ENCODE measurements at places on chromosomes 2 and 18.

DNA sequence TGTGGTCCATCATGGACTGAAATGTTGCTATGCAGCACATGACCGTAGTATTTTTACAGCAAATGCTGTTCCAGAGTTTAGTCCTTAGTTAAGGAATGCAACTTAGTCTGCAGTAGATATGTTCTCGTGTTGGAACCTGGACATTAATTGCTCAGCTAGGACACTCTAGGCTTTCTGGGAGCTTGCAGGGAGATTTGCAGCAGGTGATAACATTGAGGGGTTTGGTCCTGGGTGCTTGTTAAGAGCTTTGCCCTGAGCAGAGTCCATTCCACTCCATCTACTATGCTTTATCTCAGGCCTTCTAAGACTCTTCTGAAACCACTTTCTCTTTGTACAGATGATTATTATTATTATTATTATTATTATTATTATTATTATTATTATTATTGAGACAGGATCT lies 27.1 kb downstream of the DRC1 start:
- DNase-seq = no peak

- DNase-seq = no peak
Observed at GRCh38 chr2:52429171-52429570, 1338.4 kb upstream of the CHAC2 start.

DNA sequence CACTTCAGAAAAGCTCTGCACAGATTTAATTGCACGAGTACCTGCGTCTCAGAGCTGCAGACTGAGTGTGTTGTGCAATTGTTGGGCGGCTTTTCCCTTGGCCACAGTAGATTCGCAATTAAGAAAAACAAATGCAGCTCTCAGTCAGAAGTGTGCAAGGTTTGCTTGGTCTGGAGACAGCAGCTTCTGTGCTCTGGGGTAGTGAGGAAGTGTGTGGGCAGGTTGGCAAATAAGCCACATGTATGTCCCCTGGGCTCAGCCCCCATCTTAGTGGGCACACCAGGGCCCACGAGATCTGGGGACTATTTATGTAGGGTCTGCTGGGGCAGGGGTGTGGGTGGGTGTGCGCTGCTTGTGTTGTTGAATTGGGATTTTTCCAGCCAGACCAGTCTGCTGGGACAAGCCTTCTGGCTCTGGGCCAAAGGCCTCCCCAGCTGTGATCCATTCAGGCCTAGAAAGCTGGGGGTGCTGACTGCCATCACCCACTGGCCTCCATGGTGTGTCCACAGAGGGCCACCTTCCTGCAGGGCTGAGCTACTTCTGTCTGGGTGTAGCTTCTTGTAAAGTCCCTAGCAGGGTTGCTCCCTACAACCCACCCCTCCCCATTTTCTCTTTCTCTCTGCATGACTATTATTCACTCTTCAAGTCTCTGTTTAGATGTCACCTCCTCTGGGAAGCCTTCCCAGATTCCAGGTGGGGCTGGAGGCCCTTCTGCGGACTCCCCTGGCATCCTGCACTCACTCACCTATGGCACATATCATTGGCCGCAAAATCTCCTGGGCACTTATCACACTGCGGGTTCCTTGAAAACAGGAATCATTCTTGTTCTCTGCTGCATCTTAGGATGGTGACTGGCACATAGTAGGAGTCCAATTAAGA lies 67.8 kb downstream of the ODC1 start:
- DNase-seq = no peak

DNA sequence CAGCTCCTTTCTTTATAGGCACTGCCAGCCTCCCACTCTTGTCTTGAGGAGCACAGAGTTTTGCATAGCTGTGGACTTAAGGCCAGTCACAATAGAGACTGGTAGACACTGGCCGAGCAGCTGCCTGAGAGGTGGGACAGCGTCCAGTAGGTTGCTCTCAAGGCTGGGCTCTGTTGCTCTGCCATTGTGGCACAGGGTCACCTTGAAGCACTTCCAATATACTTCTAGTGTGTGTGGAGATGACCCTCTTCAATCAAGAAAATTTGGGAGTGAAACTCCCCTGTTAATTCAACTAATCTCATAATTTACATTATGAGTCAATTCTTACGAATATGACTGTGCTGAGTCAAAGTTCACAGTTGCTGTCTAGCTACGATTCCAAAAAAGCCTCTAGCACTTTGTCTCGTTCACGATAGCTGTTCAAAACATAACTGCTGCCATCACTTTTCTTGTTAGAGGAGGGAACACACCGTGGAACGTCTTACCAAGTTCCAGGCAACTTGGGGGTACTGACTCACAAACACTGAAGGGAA lies 636.2 kb downstream of the EPHA4 start:
- no peak for DNase-seq

DNA sequence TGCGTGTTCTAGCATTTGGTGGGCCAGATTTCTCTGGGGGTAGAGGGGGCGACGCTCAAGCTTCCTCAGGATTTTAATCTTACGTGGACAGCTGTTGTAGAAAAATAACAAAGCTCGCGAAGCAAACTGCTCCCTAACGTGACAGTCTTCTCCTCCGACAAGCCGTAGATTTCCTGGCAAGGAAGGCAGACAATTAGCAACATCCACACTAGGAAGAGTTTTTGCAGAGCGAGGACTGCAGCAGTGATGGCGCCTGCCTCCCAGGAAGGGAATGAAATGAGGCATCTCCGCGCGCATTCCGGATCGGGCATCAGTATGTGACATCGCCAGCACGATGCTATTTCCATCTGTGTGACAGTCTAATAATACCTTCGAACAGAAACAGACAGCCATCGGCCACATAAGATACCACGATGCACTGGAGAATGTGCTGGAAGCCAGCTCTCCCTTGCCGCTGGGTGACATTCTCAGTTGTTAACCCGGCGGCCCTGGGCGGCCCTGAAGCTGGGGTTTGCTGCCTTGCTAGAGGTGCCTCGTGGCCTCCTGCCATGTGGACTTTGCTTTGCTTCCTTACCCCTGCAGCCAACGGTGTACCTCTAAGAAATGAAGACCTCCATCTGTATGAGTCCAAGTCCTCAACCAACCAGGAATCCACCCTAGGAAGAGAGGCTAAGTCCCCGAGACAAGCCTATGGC lies 101.8 kb upstream of the AGAP1 start:
- DNase-seq = no peak

DNA sequence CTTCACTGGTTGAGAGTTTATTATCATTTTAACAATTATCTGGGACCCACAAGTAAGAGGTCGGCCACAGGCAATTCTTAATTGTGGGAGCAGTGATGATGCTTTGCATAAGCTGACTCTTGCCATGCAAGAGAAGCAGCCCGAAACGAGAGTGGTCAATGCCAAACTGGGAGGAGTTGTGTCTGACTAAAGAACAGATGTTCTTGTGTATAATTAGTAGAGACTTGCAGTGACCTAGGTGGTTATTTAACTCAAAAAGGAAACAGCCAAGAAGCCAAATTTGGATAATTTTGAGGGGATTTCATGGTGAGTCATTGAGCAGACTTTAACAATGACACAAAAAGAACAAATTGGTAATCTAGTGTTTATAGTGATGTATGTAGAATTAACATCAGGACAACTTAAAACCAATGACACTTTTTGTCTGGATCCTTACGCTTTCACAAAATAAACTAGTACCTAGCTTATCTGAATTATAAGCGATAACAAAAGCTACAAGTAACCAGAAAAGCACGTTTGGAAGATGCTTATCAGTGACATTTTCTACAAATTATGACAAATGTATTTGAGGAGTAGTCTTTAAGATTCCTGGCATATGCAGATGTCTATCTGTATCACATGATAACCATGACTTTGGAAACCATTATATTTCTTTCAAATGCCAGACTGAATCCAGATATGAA lies 184.7 kb upstream of the DLGAP1 start:
- no peak for DNase-seq

Measured in stimulated activated CD4-positive, alpha-beta T cell treated with anti-CD3 and anti-CD28 coated beads, Interleukin-4, amount 100 ng/mL, for 24 hours (primary cell).